ENCODE measurements at places on chromosomes 5 and 9.

GRCh38 chr9:2270565-2270964 is 255.4 kb downstream of the SMARCA2 start:
- DNase-seq: no peak

DNA sequence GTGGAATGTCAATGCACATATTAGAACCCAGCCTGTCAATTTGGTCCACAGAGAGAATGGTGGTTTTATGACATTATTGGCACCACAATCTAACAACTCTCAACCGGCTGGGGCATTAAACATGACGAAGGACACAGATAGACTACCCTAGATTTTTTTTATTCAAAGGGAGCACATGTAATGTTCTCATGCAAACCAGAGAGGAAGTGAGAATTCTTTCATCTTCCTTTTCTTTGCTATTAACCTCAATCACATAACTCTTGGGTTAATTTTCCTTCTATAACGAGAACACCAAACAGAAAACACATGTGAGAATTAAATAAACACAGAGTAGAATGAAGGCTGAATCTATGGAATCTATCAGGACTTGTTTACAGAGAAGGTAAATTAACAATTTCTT is 94.9 kb upstream of the TNC start:
- DNase-seq: no peak

GRCh38 chr9:134338394-134339182 is 12.3 kb downstream of the RXRA start:
- DNase-seq: no peak

DNA sequence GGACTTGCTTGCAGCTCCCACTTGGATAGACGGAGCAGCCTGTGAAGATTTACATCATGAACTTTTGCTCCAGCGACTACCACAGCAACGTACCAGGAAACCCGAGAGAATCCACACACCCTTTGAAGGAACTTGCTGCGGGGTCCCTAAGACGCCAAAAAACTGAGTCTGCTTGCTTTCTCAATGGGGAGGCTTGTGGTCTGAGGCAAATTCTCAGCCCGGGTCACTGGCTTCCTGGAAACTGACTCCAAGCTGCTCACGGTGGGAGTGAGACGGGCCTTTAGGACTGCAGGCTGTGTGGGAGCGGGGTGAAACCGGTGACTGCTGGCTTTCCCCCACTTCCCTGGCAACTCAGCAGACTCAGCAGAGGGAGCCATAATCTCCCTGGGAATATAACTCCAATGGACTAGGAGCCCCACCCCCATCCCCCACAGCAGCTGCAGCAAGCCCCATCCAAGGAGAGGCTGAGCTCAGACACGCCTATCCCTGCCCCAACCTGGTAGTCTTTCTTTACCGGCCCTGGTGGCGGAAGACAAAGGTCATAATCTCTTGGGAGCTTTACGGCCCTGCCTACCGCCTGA is 466.0 kb downstream of the CAAP1 start:
- no peak for DNase-seq

DNA sequence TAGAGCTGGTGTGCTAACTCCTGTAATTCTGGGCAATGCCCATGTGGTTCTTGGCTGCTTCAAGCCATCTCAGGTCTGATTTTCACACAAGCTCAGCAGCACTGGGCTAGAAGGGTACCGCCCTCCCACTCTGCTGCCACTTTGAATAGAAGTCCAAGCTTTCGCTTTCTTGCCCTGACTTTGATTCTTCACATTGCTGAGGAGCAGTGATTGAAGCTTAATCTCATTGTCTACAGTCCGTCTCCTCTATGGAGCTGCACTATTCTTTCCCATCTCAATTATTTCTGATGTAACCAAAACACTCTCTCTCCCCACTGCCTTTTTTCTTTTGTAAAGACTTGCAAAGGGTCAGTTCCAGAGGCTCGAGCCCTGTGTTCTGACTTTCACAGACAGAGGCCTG is 12.9 kb upstream of the RNF183 start:
- no peak for DNase-seq

GRCh38 chr9:80635065-80635464 is 1054.3 kb downstream of the TLE1 start:
- no peak for DNase-seq

- no peak for DNase-seq
Observed at GRCh38 chr5:88686726-88687125, 196.3 kb downstream of the MEF2C start.

GRCh38 chr5:146703499-146703898 is 175.1 kb downstream of the PPP2R2B start:
- no peak for DNase-seq

DNA sequence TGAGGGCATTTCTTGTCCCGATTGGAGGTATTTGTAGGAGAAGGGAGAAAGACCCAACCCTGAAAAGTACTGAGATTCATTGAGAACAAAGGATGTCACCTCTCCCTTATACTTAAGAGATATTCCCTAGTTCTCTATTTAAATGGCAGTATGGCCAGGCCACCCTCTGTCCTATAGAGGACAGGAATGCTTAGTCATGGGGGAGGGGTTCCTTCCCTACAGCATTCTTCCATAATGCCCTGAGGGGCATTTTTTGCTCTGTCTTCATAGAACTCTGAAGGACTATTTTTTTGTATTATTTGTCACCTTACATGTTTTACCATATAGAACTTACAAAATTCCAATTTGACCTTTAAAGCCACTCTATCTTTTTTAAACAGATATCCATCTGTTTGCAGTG is 176.3 kb downstream of the TMEM161B start:
- DNase-seq: no peak

DNA sequence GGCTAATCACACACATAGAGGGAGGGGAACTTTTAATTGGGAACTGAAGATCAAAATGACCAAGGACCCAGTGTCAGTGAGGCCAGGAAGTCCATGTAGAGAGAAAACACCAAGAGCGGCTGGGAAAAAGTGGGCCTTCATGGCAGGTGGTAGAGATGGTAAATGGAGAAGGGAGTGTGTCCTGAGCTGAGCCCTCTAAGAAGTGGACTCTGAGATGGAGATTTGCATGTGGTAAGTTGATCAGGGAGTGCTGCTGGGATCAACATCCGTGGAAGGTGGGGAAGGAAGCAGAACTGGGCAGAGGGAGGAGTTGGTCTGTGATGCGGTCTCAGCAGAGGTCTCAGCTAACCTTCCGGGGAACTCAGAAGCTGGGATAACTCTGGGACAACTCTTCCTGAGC is 18.9 kb upstream of the PDZD2 start:
- no peak for DNase-seq

DNA sequence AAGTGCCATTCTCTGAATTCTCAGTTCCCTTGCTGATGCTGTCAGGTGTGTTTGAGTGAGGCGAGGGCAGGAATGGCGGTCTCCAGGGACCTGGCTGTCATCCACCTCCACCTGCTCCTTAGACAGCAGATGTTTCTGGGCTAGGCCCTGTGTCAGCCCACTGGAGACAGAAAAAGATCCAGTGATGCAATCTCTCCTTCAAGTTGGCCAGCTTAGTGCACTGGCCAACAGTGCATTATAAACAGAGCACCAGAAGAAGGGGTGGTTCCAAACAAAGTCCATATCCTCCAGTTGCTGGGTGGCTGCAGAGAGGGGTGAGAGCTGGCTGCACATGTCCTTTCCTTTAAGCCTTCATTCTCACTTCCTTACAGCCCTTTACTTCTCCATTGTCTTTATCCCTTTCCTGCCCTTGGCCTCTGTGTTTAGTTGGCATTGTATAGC is 26.5 kb downstream of the NANS start:
- DNase-seq: no peak

All from fibroblast of skin of left biceps (primary cell).